ENCODE measurements at places on chromosomes 1 and 21. TPM values are rescaled to one million over a fixed set of nuclear protein-coding genes. Genes with fewer than 3 reads are reported as not detected.

GRCh38 chr1:35532497-35533223 is 24.5 kb downstream of the KIAA0319L start:
- DNase-seq = no peak

DNA sequence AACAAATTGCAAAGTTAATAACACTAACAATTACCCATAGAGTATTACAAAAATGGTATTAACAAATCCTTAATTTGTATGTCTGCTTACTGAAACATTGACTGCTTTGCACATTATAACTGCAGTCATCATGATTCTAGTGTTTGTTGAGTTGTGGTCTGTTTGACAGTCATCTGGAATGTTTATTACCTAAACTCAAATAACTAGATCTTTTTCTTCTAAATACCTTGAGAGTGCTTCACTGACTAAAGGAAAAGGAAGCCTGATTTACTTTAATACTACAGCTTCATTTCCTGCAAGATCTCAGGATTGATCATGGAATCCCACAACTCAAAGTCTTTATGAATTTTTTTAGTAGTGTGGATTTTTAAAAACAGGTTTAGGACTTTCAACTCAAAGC is 70.0 kb downstream of the HMCN1 start:
- DNase-seq = no peak

GRCh38 chr1:110673805-110674336 is 869 bp downstream of the KCNA3 start:
- DNase-seq = no peak

DNA sequence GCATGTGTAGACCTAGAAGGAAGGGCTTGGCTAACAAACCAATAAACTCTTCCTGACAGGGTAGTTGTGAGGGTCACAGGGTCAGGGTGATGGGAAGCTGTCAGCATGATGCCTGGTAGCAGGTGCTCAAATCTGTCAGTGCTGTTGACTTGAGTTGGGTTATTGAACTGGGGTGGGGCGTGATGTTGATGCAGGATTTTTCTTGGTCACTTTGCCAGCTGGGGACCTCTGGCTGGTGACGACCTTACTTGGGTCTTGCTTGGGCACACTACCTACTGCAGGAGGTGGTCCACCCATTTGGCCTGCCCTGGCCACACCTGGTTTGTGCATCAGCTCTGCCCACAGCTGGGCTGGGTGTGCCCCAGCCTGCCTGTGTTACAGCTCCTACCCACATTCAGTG is 624.4 kb downstream of the PTPRU start:
- DNase-seq = no peak

The KLF17 gene
- polyA plus RNA-seq = 0.03 TPM

The HORMAD1 gene
- not detected for polyA plus RNA-seq

GRCh38 chr1:72635719-72636118 is 353.4 kb upstream of the NEGR1 start:
- DNase-seq = no peak

GRCh38 chr1:167871331-167871730 is 42.6 kb downstream of the ADCY10 start:
- no peak for DNase-seq

The ITLN2 gene
- polyA plus RNA-seq = not detected

- no peak for DNase-seq
These were observed 24.6 kb upstream of the SLC35F3 start for GRCh38 chr1:233879841-233880240.

DNA sequence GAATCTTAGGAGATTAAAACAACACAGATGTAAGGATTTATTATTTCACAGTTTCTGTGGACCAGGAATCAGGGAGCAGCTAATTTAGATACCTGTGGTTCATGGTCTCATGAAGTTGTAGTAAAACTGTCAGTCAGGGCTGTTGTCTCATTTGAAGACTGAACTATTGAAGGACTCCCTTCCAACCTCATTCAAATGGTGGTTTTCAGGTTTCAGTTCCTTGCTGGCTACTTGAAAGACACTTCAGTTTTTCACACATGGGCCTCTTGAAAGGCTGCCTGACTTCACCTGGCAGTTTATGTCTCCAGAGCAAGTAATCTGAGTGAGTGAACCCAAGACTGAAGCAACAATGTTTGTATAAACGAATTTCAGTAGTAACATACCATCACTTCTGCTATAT is 915.9 kb downstream of the PLA2G4A start:
- DNase-seq = no peak

The A3GALT2 gene
- not detected for polyA plus RNA-seq

GRCh38 chr1:28801461-28801860 is 10.5 kb upstream of the OPRD1 start:
- DNase-seq = no peak

DNA sequence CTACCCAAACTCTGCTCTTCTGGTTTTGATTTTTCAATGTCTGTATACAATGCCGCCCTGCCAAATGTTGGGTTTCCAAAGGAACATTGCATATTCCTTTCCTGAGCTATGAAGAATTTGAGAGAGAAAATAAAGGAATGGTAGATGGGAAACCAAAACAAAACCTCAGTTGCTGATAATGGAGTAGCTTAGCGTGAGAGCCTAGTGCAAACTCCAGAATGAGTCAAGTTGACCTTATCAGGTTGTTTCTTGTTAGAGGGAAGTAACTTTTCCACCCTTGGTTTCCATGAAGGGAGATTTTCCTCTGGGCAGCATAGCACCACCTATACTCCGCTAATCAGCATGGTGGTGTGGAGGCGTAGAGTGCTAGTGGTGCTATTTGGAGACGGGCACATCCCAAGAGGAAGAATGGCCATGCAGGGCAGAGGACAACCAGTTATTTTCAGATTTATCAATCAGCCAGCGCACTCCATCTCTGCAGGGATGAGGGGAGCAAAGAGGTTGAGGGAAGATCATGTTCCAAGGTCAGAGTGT is 51.6 kb downstream of the BACH1 start:
- DNase-seq = no peak
